ENCODE measurements at places on chromosomes 2 and 18. TPM values are rescaled to one million over a fixed set of nuclear protein-coding genes. Genes with fewer than 3 reads are reported as not detected.

DSC2 gene
- total RNA-seq = 0.64 TPM

COLEC12 gene
- total RNA-seq = 13.2 TPM

RNF25 gene
- total RNA-seq = 24.0 TPM

AKAIN1 gene
- not detected for total RNA-seq

PARD3B gene
- total RNA-seq = 10.3 TPM

MBD1 gene
- 55.2 TPM for total RNA-seq

ASB1 gene
- 16.7 TPM for total RNA-seq

PASK gene
- total RNA-seq = 8.1 TPM

Data from glomerular endothelial cell (primary cell).